ENCODE measurements at places on chromosomes 4 and X.

- peak; percentile 56 for DNase-seq
Observed at GRCh38 chrX:70455366-70456202, 10.9 kb downstream of the DLG3 start.

DNA sequence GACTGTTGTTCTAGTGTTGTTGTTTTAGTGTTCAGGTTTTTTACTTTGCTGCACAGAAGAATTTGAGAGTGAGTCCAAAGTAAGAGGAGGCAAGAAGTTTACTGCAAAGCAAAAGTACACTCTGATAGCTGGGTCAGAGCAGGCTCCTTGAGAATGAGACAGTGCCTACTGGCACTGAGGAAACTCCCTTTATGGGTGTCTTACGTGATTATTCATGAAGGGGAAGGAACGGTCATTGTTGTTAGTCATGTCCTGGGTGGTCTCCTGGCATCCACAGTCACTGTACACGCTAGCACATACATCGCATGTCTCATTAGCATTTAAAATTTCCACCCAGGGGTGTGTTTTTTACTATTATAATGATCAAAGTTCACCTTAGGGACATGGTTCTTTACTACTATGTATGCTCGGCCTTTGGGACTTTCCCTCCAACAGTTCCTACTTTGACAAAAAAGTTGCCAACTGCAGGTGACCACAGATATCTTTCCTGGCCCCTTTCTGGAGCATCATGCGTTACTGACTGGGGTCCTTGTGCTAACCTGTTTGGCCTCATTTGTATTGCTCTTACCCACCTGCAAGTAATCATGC, 688.9 kb upstream of the AMOT start:
- DNase-seq: no peak

GRCh38 chrX:136369377-136369776, 68.6 kb downstream of the ADGRG4 start:
- DNase-seq: no peak

GRCh38 chr4:14152834-14153519, 525.5 kb upstream of the BOD1L1 start:
- peak; percentile 32 for DNase-seq

GRCh38 chr4:185457136-185457535, 14.4 kb downstream of the CCDC110 start:
- no peak for DNase-seq

GRCh38 chrX:153765138-153766079, 1.4 kb downstream of the PLXNB3 start:
- DNase-seq: no peak

- DNase-seq: peak; percentile 70
Observed at GRCh38 chr4:109947457-109947856, 34.8 kb downstream of the EGF start.

- DNase-seq: no peak
Observed at GRCh38 chr4:8355864-8356565, 84.5 kb downstream of the ACOX3 start.

DNA sequence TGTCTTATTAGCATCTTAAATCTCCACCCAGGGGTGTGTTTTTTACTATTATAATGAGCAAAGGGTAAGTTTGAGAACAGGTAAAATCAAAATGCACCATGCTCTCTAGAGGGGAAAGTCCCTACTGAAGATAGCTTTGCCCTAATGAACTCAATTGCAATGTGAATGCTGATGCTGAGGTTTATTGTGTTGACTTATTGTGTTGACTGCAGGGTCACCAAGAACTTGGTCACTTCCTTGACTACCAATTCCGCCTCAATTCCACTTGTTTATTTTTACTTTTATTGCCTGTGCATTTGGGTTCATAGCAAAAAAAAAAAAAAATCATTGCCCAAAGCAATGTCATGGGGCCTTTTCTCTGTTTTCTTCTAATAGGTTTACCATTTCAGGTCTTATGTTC, 67.7 kb upstream of the SRD5A3 start:
- DNase-seq: no peak

DNA sequence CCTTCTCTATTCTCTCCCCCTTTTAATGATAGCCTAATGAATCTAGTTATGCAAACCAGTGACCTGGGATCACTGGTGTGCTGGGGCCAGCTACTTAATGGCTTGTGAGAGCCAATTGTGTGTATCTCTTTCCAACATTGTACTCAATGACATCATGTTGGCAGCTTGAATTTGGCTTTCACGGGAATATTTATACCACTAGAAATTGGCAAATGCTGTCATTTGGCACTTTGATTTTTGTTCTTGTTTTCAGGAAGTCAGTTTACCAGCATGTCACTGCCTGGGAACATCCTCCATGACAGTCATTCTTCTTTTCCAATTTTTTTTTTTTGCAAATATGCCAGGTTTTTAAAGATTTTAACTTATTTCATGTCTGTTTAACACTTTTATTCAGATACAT, 1685.3 kb downstream of the STIM2 start:
- no peak for DNase-seq

DNA sequence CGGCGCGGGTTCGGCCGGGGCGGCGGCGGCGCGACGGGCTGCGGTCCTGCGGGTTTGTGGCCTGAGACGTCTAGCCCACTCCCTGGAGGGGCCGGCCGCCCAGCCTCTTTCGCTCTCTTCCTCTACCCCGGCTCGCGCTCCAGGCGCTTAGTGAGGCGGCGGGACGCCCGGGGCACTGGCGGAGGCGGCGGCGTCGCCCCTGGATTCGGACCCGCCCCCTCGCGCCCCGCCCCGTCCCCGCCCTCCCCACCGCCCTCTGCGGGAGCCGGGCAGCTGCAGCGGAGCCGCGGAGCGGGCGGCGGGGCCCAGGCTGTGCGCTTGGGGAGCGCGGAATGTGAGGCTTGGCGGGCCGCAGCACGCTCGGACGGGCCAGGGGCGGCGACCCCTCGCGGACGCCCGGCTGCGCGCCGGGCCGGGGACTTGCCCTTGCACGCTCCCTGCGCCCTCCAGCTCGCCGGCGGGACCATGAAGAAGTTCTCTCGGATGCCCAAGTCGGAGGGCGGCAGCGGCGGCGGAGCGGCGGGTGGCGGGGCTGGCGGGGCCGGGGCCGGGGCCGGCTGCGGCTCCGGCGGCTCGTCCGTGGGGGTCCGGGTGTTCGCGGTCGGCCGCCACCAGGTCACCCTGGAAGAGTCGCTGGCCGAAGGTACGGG, at the start of gene BMP2K:
TSS of gene BMP2K (plus strand) at position 272 of the 650 bp plus-strand sequence. CDS start at position 466, 194 bp downstream.
- DNase-seq: peak; percentile 85

DNA sequence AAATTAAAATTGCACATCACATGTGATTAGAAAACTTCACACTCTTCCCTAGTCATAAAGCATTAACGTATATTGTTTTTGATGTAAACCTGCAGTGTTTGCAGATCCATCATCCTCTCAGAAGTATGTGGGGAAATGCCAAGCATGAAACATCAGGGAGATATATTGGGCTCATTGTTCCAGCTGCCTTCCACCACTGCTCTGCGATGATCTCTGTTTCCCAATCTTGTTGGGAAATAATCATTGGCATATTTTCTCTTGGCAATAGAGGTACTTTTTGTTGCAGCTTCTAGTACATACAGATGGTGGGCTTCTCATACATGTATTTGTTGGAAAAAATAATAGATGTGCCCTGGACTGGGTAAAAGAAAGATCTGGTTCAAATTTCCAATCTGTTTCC, 466.3 kb upstream of the HS3ST1 start:
- DNase-seq: no peak

DNA sequence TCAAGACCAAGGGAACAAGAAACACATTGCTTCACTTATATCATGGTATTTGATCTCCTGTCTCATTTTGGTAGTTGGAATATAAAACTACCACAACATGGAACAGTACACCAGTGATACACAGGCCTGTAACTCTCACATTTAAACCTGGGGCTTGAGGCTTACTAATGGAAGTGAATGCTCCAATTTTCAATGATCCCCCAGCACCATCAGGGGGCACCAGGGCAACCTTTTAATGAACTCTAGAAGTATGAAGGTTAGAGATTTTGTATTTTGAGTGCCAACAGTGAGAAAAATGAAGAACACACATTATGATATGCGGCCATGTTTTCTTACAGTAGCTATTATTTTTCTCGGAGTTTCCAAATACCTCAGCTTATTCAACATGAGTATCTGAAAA, 50.7 kb downstream of the C4orf33 start:
- DNase-seq: no peak

GRCh38 chrX:72029483-72030411, 102.0 kb downstream of the RTL5 start:
- DNase-seq: peak; percentile 77

- peak; percentile 40 for DNase-seq
Observed at GRCh38 chrX:50747471-50747900, 66.5 kb downstream of the SHROOM4 start.

- DNase-seq: peak; percentile 36
Observed at GRCh38 chr4:183445097-183445428, 627 bp downstream of the CDKN2AIP start.

- no peak for DNase-seq
Observed at GRCh38 chr4:15104825-15105224, 102.5 kb downstream of the CPEB2 start.

DNA sequence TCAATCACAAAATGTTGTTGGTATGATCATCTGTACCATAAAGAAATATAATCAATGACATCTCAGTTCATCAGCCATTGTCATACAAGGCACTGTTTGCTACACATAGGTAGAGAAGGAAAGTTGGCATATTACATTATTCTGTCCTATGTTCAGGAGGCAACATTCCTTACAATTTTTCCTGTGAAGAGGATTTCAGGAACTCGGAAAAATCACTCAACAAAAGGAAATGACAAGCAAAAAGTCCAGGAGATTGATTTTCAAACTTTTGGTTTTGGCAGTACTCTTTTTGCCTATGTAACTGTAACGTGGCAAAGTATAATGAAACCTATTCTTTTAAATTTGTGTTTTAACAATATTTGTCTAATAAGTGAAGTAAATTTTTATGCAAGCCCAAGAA, 131.3 kb downstream of the MAB21L2 start:
- no peak for DNase-seq

DNA sequence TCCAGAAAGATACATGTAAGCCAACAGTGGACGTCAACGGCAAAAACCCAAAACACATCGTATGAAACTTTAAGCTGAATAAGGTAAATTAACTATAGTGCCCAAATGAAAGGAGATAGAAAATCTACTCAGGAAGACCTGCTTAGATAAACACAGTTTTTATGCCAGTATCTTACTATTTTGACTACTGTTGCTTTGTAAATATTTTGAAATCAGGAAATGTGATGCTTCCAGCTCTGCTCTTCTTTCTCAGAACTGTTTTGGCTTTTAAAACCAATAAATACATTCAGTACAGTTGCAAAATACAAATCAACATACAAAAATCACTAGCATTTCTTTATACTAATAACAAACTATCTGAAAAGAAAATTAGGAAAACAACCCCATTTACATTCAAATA, 83.8 kb downstream of the SMARCA5 start:
- DNase-seq: no peak

- peak; percentile 44 for DNase-seq
Observed at GRCh38 chrX:45449982-45450381, 249.3 kb upstream of the DIPK2B start.

- DNase-seq: no peak
Observed at GRCh38 chr4:921830-922331, 10.2 kb downstream of the GAK start.

All from kidney tubule cell (primary cell).